WERI-Rb-1 (cell line): ENCODE measurements at places on chromosomes 16 and 17.

GRCh38 chr17:47210105-47210504 is 957 bp downstream of the MYL4 start:
- DNase-seq = no peak

- no peak for DNase-seq
Measured at GRCh38 chr16:27259710-27260109, 8.9 kb downstream of the NSMCE1 start.

GRCh38 chr16:74563828-74564263 is 43.1 kb downstream of the GLG1 start:
- no peak for DNase-seq

DNA sequence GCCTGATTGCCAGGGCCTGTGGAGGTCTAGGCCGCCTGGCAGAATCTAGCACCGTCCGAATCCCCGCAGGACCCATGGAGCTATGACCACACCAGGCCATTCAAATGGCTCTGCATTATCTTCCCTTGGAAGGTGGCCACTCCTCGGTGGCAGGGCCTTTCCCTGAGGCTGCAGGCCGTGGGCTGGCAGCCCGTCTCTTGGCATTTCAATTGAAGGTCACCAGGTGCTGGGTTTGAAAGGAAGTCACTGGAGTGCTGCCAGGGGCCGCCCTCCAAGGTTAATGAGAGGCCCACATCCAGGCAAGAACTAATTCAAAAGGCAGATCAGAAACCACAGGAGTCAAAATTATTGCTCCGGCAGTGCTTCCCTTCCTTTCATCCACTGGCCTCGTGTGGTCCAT is 27.7 kb upstream of the CACNG5 start:
- no peak for DNase-seq

DNA sequence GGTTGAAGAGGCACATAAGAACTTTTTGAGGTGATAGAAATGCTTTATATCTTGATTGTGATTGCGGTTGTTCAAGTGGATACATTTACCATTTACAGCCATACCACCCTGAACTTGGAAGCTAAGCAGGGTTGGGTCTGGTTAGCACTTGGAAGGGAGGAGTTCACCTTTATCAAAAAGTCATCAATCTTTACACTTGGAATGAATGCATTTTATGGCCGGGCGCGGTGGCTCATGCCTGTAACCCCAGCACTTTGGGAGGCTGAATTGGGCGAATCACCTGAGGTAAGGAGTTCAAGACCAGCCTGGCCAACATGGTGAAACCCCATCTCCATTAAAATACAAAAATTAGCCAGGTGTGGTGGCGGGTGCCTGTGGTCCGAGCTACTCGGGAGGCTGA is 9.5 kb upstream of the GJD3 start:
- peak; percentile 6 for DNase-seq

- DNase-seq = no peak
Measured at GRCh38 chr17:50977487-50978159, 111.5 kb upstream of the TOB1 start.

- no peak for DNase-seq
Measured at GRCh38 chr16:88878356-88878755, 11.9 kb upstream of the PABPN1L start.

DNA sequence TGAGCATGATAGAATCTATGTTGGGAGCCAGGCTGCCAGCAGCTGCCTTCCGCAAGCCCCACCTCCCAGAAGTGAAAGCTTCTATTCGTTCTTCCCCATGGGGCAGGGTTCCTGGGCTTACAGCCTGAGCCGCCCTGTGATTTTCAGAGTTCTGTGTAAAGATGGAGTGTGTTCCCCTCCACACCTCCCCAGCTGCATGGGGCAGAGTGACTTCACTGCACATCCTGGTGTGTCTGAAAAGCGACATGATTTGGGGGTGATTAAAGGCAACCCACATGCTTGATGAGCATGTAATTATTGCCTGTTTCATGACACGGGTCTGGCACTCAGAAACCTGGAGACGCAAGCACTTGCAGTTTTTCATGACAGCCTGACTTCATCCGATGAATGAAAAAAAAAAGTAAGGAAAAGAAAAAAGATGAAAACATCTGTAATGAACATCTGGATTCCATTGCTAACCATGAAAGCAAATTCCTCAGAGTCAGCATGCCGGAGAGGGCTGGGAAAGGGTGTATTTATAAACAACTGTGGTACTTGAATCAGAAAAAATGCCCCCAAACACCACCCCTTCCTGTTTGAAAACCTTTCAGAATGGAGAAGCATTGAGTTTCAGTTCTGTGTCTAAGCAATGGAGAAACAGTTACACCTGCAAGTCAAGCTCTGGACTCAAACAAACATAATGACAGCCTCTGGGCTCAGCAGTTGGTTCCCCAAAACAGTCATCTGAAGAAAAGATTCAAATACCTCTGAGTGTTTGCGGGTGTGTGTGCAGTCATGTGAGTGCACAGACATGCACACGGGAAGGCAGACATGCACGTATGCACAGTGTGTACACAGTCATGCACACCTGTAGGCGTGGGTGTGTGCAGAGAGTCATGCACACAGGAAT is 266.0 kb downstream of the ENGASE start:
- no peak for DNase-seq

GRCh38 chr17:50460831-50461526 is 7.7 kb downstream of the CHAD start:
- DNase-seq = no peak

- no peak for DNase-seq
Measured at GRCh38 chr17:75400326-75400939, 5.0 kb downstream of the GRB2 start.

GRCh38 chr16:68292425-68292824 is 18.3 kb downstream of the SLC7A6OS start:
- no peak for DNase-seq
